Hematopoietic multipotent progenitor cell treated with erythropoietin and hydrocortisone succinate and interleukin-3 and kit ligand, for 6 days (in vitro differentiated cells): ENCODE measurements at places on chromosomes 3 and 15.

DNA sequence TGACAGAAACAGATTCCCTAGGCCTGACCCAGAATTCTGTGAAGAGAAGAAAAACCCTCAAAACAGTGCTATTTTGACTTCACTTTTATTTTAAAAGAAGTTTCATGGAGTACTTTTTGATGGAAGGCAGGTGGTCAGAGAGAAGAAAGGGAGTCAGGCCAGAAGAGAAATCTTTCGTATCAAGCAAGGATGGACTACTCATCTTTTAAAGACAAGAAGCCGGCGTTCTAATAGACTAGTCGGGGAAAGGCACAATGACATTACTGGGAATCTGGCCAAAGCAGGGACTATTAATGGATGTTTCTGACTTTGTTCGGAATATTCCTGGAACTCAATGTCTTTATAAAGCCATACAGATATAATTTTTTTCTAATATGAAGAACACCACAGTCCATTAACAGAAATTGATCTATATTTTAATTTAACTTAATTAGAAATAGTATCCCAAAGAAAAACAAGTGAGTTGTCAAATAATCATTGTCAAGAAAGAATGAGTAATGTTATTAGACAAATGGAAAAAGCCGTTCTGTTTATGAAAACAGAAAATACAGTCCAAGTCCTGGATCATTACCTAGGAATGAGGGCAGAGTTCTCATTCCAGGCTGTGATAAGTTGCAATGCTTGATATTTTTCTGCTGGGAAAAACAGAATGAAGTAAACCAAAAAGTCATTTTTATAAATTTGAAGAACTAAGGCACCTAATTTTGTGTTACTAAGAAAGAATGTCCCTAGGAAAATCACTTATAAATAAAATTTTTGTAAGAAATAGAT is 23.7 kb upstream of the PCOLCE2 start:
- DNase-seq, result no peak

DNA sequence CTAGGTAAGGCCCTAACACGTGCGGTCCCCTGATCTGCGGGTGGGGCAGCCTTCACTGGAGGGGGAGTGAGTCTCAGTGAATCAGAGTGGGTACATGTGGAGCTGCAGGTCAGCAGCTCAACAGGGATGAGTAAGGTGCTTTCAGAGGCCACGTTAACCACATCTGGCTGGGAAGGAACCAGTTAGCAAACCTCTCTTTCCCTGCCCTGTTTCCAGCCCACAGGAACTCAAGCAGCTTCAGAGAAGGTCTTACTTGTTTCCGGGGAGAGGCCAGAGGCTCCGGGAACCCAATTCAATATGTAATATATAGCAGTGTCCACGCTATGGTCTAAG is 175.3 kb downstream of the XXYLT1 start:
- no peak for DNase-seq

DNA sequence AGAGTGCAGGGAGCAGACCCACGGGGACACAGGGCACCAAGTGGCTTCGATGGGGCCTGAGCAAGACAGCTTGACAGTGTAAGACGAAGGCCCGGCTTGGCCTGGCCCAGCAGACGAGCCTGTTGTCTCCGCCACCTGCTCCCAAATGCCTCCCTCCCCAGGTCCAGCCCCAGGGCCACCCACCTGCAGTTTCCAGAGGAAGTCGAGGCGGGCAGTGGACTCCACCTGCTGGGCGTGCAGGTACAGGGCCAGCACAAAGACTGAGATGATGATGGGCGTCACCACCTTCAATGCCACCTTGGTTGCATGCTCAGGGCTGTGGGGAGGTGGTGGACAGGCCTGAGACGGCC is 94.1 kb downstream of the SEC22A start:
- no peak for DNase-seq

- no peak for DNase-seq
Measured at GRCh38 chr3:11574981-11575669, 68.6 kb downstream of the VGLL4 start.

DNA sequence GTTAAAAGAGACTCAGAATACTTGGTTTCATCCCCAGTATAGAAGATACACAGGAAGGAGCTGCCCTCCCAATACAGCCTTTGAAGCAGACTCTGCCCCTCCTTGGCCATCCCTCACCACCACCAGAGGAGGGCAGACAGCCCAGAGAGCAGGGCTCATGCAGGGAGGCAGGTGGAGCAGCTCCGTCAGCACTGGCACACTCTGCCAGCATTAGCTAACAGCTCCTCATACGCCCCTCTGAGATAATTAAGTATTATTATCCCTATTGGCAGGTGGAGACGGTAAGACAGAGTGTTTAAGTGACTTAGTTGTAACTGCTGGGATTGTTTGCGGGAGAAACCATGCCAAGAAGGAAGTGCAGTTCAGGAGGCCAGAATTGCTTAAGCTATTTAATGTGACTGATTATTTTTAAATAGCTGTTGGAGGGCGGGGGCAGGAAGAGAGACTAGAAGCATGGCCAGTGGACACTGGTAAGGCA is 434.0 kb downstream of the EPHB1 start:
- DNase-seq, result no peak

DNA sequence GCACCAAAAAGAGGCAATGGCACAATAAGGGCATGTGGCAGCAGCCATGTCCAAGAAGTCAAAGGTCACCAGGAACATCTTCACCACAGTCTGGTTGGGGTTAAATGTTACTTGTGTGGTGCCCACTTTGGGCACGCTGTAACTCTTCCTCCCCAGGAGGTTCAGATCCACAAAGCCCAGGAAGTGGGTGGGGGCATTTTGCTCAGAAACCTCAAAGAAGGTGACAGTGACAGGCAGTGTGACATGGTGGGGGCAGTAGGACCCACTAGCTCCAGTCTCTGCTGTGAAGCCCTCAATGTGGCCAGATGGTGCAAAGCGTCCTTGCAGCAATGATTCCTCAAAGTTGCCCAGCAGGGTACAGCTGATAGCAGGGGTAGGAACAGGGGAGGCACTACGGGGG is 5.8 kb downstream of the ZNF80 start:
- no peak for DNase-seq

DNA sequence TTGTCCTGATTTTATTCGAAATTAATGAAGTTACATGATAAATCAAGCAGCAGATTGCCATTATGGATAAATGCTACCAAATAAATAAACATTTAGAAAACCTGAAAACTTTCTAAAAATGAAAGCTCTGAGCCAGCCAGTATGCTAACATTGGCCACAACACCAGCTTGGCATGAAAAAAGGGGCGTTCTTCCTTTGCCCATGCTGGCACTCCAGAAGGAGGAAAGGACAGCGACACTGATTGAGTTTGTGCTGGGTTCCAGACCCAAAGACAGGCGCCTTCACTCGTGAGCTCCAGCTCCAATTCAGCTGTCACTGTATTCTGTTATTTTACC is 5.1 kb downstream of the STIMATE start:
- no peak for DNase-seq

GRCh38 chr3:134239538-134239937 is 11.1 kb downstream of the RYK start:
- no peak for DNase-seq

GRCh38 chr15:64010719-64011118 is 35.6 kb downstream of the DAPK2 start:
- peak; percentile 99 for DNase-seq

GRCh38 chr3:39184081-39184967 is 8.1 kb downstream of the XIRP1 start:
- DNase-seq, result no peak

GRCh38 chr3:110612045-110612444 is 459.6 kb upstream of the NECTIN3 start:
- no peak for DNase-seq

DNA sequence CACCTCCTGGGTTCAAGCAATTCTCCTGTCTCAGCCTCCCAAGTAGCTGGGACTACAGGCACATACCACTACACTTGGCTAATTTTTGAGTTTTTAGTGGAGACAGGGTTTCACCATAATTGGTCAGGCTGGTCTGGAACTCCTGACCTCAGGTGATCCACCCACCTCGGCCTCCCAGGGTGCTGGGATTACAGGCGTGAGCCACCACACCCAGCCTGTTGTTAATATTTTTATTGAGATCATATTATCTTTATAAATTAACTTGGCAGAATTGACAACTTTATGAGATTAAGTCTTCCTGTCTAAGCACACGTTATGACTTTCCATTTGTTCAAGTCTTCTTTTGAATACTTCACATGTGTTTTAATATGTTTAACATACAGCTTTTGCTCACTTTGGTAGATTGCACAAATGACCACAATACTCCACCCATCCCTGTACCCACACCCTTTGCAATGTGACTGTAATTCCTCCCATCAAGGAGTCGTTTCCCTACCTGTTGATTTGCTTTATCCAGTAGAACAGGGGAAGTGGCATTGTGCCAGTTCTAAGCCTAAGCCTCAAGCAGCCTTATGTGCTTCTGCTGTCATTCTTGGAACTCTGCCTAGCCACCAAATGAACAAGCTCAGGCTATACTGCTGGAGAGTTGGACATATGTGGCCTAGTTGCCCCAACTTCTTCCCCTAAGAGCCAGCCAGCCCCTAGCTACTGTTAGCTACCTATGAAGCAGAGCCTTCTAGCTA is 8.2 kb downstream of the XYLB start:
- peak; percentile 96 for DNase-seq

- peak; percentile 4 for DNase-seq
Measured at GRCh38 chr3:66353530-66353929, 132.7 kb downstream of the SLC25A26 start.

DNA sequence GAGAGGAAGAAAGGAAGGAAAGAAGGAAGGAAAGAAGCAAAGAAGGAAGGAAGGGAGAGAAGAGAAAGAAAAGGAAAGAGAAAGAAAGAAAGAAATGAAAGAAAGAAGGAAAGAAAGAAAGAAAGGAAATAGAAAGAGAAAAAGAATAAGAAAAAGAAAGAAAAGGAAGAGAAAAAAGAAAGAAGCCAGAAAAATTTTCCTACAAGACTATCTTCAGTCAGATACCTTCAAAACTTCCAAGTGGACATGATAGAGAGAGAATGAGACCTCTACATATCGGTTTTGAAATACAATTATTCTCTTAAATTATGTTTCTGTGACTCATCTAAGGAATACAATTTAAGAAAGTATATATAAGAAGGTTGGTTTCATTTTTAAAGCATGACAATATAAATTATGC is 1369.0 kb downstream of the ZPLD1 start:
- no peak for DNase-seq

DNA sequence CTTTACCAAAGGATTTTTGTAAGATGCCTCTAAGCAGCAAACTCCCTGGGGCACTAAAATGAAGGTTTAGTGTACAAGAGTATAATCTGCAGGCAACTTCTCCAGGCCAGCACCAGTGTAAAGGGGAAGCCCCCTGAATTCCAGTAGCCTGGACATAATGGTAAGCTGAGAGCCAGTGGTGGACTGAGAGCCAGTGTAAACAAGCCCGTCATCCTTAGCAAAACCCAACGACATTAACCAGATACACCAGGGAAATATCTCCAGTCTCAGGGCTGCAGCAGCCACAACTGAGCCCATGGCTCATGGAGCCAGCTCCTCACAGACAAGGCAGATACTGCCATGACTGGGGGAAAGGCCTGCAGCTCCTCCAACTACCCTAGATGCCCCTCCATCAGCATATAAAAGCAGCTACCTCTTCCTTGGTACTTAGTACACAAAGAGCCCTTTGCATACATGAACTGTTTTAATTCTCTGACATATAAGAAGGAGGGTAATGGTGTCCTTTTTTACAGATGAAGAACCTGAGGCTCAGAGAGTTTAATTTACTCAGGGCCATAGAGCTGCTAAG is 21.7 kb downstream of the PARP16 start:
- DNase-seq, result no peak

GRCh38 chr3:52530918-52531826 is 2.5 kb downstream of the NT5DC2 start:
- DNase-seq, result no peak

DNA sequence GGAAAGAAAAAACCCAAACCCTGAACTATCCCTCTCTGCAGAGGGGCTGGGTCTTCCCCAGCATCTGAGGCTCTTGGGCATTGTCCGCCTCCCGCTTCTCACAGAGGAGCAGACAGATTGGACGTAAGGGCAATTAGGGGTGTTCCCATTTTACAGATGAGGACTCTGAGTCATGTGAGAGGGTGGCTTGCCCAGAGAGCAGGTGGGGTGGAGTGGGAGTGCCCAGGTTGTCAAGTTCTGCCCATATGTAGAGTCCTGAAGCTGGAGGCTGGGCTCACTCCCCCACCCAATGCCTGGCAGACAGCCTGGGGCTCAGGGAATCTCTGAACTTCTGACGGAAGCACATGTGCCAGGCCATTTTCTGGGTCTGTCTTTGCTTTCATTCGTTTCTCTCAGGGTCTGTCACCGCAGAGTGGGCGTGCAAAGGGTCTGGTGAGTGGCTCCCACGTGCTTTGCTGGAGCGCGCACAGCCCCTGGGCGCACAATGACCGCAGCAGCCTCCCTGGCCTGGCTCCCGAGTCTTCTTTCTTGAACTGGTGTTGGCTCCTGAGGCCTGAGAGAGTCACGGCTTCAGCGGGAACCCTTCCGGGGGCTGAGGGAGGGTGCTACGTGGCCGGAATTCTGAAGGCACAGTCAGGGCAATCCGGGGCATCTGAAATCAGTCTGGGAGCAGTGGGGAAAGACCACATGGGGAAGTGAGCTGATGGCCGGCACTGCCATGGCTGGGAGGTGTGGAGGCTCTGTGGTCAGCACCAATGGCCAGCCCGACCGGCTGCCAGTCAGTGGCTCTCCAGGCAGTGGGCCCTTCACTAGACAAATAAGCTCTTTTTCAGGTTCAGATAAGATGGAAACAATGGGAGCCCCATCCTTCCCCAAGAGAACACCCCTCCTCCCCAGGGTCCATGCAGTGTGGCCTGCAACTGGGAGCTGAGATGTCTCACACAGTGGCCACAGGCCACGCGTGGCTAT is 1.1 kb upstream of the TRPM1 start:
- no peak for DNase-seq

GRCh38 chr15:70866982-70867641 is 13.2 kb upstream of the LARP6 start:
- DNase-seq, result no peak

DNA sequence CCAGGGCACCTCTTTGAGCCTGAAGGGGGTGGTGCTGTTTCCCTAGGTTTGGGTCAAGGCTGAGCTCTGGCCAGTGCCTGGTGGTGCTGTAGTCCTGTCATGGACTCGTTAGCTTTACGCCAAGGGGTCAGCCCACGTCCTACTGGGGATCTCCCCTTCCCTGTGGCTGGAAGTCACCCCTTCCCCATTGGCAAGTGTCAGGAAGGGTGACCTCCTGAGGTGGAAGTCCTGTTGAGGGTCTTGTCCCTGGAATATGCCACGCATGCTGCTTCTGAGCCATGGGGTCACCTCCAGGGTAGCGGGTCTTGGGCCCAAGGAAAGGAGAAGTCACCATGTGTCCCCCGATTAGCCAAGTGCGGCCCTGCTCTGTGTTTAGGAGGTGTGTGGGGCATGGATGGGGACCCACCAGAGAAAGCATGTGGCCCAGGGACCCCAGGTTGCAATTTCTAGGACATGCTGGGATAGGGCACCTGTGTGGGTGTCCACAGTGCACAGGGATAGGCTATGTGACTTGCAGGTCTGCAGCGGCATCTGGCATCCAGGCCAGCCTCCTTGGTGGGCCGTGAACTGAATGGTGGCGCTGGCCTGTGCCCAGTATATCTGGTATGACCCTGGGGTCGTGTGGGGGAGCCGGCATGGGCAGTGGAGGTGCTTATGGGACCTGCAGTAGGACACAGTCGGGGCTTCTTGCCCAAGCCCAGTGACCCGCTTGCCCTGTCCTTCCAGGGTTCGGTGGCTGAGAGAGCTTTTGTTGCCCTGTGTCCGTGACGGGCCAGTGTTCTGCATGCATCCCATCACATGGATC is 226.7 kb downstream of the SNRPN start:
- no peak for DNase-seq
